Gastroesophageal sphincter (tissue), 4 donors: ENCODE measurements at places on chromosomes 5 and 9. TPM values are rescaled to one million over a fixed set of nuclear protein-coding genes. Genes with fewer than 3 reads are reported as not detected.

Gene NR2F1-AS1
- 48.1 TPM for total RNA-seq

Gene SPINK13
- total RNA-seq = not detected

Gene LCN6
- total RNA-seq = 16.2 TPM

Gene DRD1
- total RNA-seq = not detected

Gene FANCC
- 5.6 TPM for total RNA-seq
